ENCODE measurements at places on chromosomes 6 and 20. TPM values are rescaled to one million over a fixed set of nuclear protein-coding genes. Genes with fewer than 3 reads are reported as not detected.

NEURL2 gene
- total RNA-seq, result 1.3 TPM

PDYN gene
- not detected for total RNA-seq

COL9A3 gene
- not detected for total RNA-seq

C6orf163 gene
- 1.5 TPM for total RNA-seq

DNA sequence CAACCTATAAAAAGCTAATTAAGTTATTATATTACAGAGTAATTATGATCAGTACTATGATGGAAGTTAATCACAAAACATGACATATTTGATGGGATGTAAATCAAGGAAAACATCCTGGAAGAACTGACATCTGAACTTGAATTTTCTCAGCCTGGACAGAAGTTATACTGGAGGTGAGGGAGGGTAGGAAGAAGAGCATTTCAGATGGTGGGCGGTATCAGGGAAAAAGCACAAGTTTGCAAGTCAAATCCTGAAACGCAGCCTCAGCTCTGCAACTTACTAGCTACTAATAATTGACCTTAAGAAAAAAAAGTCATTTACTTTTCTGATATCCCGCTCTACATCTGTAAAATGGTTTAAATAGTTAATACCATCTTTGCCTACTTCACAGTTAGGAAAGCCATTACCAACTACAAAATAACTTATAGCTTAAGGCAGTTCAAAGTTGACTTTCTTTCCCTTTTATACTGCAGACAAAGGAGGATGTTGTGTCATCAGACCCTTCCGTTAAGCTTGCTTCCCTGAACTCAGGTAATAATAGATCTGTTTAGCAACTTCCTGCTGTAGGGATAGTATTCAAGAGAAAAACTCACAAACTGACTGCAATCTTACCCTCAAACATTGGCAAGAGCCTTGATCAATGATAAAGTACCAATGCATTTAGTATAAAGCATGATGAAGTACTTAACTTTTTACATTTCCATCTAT is 21.0 kb downstream of the NOL7 start:
- H3K36me3 ChIP-seq, result peaks cover 65% of the 10 kb centered on the region
- no peak overlapping the region for H3K4me3 ChIP-seq
- H3K4me1 ChIP-seq, result peaks cover 27% of the 10 kb centered on the region
- no peak for DNase-seq

DNA sequence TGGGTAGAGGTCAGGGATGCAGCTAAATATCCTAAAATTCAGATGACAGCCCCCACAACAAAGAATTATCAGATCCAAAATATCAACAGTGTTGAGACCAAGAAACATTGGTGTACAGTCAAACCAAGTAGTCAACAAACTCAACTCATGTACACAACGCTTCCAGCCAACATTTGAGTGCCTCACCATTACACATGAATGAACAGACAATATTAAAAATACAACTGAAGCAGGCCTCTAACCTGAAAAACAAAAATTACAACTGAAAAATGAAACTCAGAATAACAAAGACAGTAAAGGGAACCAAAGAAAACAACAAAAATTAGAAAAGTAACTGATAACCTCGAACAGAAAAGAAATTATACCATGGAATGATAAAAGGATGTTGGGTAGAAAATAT is 46.2 kb downstream of the HACE1 start:
- H3K4me1 ChIP-seq, result no peaks in the 10 kb centered on the region
- no peak overlapping the region for H3K4me3 ChIP-seq
- no peaks in the 10 kb centered on the region for H3K27me3 ChIP-seq
- H3K27ac ChIP-seq, result no peak overlapping the region
- peaks cover 13% of the 10 kb centered on the region for H3K36me3 ChIP-seq
